CMK (cell line): ENCODE measurements at places on chromosomes 6 and 20.

DNA sequence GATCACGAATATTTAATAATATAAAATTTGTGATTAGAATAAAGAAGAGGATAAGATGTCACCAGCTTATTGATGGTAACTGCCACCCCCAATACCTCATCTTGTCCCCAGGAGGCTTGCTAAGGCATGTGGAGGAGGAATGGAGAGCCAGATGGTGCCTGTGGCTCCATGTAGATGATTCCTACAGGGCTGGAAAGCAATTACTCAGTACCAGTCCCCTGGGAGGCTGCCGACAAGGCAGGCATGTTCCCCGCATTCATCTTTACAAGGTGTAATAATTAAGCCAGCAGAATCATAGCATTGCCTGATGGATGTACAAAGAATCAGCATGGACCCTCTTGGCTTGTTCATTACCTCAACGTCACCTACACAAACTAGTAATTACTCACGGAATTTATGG, 155.3 kb downstream of the PLCB1 start:
- DNase-seq = no peak

DNA sequence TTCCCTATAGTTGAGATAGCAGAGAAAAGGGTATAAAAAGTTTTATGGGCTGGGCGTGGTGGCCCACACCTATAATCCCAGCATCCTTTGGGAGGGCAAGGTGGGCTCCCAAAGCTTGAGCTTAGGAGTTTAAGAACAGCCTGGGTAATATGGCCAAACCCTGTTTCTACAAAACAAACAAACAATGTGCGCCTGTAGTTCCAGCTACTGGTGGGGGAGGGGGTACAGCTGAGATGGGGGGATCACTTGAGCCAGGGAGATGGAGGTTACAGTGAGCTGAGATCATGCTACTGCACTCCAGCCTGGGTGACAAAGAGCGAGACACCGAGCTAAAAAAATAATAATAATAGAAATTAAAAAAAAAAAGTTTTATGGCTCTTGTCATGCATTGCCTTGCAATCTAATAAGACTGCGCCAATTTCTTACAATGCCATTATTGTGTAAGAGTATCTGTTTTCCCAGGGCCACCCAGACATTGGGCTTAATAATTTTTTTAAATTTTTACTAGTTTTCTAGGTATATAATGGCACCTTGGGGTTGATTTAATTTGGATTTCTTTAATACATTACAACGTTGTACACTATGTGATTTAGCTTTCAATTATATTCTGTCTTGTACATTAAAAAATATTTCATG, 3.9 kb downstream of the ACSS2 start:
- no peak for DNase-seq

- no peak for DNase-seq
These were observed 898.3 kb upstream of the ADGRB3 start for GRCh38 chr6:67736816-67737215.

DNA sequence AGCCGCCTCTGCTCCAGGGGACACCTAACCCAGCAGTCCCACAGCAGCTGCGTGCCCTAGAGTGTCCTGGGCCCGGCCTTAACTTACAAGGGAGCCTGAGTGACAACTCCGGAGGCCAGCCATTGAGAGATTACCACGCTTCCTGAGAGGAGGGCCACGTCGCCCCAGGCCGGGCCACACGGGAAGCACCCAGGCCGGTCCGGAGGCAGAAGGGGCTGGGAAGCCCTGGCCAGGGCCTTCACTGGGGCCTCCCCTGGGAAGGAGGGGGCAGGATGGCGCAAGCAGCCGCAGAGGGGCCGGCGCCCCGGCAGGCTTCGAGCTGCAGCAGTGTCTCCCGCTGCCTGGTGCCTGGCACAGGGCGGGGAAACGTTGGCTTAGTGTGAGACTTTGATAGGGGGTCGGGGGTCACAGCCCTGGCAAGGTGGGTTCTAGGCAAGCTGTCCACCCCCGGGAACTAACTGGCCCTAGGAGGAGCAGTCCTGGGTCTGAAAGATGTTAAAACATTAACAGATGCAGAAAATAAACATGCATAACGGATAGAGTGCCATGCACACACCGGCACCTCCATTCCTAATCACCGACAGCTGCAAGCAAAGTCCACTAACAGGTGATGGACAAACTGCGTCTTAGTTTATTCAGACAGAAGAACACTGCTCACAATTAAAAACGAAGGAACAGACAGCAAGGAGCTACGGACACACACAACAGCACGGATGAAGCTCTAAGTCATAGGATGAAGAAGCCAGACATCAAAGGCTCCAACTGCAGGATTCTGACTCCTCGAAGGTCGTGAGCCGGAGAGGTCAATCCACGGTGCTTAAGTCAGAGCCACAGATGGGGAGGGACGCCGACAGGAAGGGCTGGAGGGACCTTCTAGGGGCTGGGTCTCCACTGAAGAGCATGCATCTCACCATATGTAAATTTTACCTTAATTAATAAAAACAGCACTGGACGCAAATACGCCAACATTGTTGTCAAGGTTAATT, 17.4 kb downstream of the CHRNA4 start:
- no peak for DNase-seq

DNA sequence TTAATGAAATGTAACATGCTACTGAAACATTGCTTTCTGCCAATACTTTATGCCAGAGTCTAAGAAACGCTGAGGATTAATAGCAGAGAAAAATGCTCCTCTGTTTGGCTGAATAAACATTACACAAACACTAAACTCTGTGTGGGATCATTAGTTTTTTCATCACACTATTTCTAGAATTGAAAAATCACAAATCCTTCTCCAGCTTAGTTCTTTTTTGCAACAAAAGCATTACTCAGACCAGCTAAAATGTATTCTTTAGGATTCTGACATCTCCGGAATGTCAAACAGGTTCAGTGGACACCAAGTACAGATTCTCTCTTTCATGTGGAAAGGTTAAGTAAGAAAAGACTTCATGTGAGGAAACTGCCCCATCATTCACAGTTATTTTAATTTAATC, 226.9 kb downstream of the SIM1 start:
- no peak for DNase-seq

DNA sequence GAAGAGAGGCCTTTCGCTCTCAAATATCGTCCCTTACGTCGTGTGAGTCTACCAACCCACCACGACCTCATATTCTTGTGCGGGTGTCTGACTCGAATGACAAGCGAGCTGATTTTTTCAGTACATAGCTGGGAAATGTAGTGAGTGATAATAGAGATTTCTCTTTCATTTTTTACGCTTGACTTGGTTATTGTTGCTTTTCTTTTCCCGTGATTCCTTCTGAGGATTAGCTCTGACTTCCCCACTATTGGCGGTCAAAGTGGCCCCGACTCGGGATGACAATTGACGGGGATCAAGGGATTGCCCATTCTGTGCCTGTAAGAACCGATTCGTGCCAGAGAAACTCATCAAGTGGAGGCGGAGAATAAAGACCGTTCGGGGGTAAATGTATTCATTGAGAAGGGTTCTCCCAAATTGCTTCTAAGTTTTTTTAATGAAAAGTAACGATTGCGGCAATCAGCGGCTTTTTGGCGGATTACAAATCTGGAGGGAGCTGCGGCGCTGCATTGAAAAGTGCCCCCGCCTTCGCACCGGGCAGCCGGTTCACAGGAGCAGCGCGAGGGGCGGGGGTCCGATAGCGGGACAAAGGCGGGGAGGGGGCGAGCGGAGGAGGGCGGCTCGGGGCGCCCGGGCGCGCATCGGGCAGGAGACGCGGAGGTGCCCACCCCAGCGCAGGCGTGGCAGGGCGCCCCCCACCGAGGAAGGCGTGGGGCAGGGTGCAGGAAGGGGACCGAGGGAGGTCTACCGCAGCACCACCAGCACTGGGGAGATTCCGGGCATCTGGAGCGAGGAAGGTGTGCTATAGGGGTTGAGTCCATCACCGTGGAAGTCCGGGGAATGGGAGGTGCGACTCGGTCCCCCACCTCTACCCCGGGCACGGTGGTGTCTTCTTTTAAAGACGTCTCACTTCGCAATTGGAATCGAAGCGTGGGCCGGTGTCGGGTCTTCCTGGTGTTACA, 44.5 kb upstream of the OSTM1 start:
- no peak for DNase-seq

DNA sequence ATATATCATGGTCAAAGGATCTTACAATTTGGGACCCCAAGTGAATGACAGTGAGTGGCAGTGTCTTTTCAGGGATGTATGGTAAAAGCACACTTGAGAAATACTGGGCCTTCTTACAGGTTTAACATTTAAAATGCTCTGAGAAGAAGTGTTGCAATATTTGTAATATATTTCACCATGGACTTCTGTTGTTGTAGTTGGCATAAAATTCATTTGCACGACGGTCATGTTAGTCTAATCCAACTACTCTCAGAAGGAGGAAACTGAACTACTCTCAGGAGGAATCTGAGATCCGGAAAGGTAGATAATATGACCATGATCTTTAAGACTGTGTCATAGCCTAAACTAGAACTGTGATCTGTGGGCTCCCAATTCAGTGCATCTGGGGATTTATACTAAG, 700.1 kb downstream of the HDGFL1 start:
- DNase-seq = no peak

- DNase-seq = no peak
These were observed 143.5 kb downstream of the FLRT3 start for GRCh38 chr20:14193885-14194284.

GRCh38 chr6:11197175-11197536, 35.3 kb downstream of the NEDD9 start:
- DNase-seq = no peak

- DNase-seq = no peak
These were observed 9.8 kb downstream of the GPR31 start for GRCh38 chr6:167148021-167148420.

DNA sequence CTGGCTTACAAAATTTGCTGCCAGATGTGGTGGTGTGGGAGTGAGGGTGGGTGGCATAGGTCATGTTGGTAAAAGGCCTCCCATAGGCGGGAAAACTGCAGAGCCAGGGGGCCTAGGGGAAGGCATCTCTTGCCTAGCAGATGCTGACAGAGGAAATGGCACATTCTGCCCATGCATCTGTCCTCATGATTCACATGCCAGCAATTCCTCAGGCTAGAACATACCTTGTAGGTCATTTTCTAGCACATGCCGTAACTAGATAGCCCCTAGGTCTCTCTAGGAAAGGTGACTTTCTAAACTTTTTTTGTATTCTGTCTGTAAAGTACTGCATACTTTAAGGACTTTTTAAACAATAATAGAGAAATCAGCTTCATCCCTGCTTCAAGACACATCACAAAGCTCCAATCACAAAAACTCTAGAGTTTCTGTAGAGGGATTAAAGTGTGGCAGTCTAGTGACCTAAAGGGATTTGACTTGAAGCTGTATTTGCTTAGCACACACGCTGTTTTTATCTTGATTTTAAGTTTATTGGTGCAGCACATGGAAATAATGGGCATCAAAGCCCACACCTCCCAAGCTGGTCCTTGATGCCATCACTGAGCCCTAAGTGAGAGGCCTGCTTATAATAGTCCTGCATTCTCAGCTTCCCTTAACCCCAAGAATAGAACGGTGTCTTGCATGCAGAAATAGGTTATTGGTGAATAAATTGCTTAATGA, 55.2 kb downstream of the ANKEF1 start:
- DNase-seq = no peak

DNA sequence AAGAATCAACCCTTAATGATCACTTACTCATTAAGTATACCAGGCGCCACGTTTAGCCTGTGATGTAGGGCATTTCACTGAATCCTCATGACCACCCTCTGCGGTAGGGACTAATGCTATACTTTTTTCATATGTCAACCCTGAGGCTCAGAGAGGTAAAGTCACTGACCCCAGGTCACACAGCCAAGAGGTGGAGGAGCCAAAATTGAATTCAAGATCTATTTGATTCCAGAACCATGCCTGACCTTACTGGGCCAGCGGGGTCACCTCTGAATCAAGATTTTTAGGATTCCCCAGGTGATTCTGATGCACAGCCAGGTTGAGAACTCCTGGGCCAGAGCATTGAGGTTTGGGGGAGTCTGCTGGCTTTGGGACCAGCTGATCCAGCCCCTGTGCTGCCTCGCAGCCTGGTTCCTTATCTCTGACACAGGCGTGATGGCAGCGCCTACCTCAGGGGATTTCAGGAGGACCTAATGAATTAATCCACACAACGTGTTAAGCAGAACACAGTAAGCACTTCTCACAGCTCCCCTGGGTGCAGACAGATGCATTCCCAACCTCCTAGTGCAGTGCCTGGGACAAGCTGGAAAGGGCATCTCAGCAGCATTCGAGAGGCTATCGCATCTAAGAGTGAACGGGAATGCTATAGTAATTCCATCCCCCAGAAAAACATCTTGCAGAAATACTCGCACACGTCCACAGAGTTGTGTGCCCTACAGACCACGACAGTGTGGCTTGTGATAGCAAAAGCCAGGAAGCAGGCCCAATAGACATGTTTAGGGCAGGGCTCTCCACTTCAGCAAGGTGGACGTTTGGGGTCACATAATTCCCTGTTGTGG, 101.4 kb upstream of the PTPN1 start:
- no peak for DNase-seq
